ENCODE measurements at places on chromosomes 4 and X. TPM values are rescaled to one million over a fixed set of nuclear protein-coding genes. Genes with fewer than 3 reads are reported as not detected.

Gene CLCN3
- 38.0 TPM for total RNA-seq

DNA sequence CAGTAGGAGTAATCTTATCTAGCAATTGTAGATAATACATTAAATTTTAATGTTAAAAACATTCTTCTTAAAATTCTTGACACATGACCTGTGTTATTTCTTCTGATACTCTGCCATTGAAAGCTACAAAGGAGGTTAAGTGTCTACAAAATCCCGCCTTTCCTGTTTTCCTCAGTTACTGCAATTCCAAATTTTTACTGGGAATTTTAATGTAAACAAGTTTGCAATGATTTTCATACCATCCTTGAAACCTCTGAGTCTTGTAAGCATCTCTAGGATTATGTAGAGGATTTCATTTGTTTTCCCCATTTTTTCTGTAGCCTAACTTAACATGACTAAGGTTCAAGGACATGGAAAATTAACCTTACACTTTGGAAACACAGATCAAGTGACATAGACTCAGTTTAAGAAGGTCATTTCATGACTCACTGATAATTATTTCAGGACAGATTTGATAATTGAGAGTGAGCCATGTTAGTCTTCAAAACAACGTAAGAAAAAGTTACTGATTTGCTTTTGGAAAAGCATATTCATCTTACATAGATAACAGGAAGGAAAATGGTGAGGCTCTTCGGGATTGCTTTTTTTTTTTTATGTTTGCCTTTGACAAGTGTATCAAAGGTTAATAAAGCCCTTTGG lies 39.6 kb upstream of the PDLIM5 start:
- H3K36me3 ChIP-seq: no peaks in the 10 kb centered on the region
- no peak for DNase-seq
- peak overlapping the region; percentile 34 for H3K4me3 ChIP-seq
- peak overlapping the region; percentile 71 for H3K27ac ChIP-seq

GRCh38 chr4:169397762-169398161 lies 127.0 kb upstream of the SH3RF1 start:
- H3K27me3 ChIP-seq: no peaks in the 10 kb centered on the region
- no peak for DNase-seq
- peaks cover 19% of the 10 kb centered on the region for H3K4me1 ChIP-seq

DNA sequence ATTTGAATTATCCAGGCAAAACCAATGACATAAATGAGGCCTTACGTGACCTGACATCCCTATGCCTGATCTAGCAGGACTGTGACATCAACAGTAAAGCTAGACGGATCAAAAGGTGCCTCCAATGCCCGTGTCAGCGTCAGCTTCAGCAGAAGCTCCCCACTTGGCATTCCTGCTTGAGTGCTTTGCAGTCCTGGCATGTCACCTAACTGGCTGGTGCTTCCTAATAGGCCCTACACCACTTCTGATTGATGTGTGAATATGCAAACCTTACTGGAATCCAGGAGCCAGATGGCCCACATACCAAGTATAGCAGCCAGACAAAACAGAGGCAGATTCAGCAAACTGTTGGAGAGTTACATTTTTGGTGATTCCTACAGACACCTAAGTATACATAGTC lies 224.2 kb downstream of the DMD start:
- DNase-seq: no peak
- H3K27ac ChIP-seq: no peak overlapping the region
- H3K4me3 ChIP-seq: no peak overlapping the region
- H3K27me3 ChIP-seq: no peaks in the 10 kb centered on the region

GRCh38 chr4:25953740-25954139 lies 39.7 kb downstream of the SMIM20 start:
- no peak overlapping the region for H3K4me3 ChIP-seq
- H3K27ac ChIP-seq: no peak overlapping the region
- H3K27me3 ChIP-seq: peaks cover 53% of the 10 kb centered on the region
- H3K4me1 ChIP-seq: peaks cover 3% of the 10 kb centered on the region
- no peaks in the 10 kb centered on the region for H3K36me3 ChIP-seq
- DNase-seq: no peak

GRCh38 chrX:39613997-39614679 lies 483.6 kb downstream of the BCOR start:
- no peak overlapping the region for H3K4me3 ChIP-seq
- no peak for DNase-seq
- H3K36me3 ChIP-seq: no peaks in the 10 kb centered on the region
- peaks cover 60% of the 10 kb centered on the region for H3K27me3 ChIP-seq
- peaks cover 12% of the 10 kb centered on the region for H3K4me1 ChIP-seq

DNA sequence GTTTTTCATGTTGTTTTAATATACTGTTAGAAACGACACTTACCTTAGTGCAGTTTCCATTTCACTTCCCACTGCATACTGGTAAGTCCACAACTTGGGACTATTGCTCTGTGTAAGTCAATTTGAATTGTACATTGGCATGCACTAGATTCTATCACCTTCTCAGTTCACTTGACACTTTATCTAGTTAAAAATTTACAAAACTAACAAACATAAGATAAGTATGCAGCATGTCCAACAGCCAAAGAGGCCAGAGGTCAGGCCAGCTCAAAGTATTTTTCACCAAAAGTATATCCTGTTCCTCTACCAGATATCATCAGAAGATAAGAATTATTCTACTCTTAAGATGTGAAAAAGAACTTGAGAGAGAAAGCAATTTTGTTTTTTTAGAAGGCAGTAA lies 75.9 kb downstream of the QRFPR start:
- no peak overlapping the region for H3K27ac ChIP-seq
- no peaks in the 10 kb centered on the region for H3K4me1 ChIP-seq
- no peak for DNase-seq
- peaks cover 15% of the 10 kb centered on the region for H3K27me3 ChIP-seq
- H3K36me3 ChIP-seq: no peaks in the 10 kb centered on the region

DNA sequence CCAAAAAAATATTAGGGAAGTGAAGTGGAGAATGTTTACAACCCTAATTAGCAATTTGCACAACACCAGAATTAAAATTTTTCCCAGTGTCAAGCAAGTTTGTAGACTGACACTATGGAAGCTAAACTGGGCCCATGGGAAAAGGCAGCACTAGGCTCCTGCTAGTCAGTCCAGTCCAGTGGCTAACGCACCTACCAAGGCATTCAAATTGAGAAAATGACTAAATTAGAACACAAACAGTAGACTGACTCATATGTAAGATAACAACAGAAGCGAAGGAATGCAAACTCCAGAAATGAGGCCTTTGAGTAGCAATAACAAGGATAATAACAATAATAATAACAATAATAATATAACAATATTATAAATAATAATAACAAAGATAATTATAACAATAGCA lies 90.7 kb downstream of the GRIA3 start:
- DNase-seq: no peak
- no peak overlapping the region for H3K4me3 ChIP-seq
- no peaks in the 10 kb centered on the region for H3K36me3 ChIP-seq
- H3K27me3 ChIP-seq: no peaks in the 10 kb centered on the region
- no peak overlapping the region for H3K27ac ChIP-seq

GRCh38 chrX:97790850-97791249 lies 907.1 kb downstream of the RPA4 start:
- no peaks in the 10 kb centered on the region for H3K36me3 ChIP-seq
- no peaks in the 10 kb centered on the region for H3K4me1 ChIP-seq
- no peak for DNase-seq
- H3K27me3 ChIP-seq: no peaks in the 10 kb centered on the region

GRCh38 chr4:5996641-5997040 lies 21.6 kb downstream of the C4orf50 start:
- no peaks in the 10 kb centered on the region for H3K4me1 ChIP-seq
- peaks cover 22% of the 10 kb centered on the region for H3K27me3 ChIP-seq
- no peak overlapping the region for H3K27ac ChIP-seq
- no peaks in the 10 kb centered on the region for H3K36me3 ChIP-seq
- DNase-seq: no peak

GRCh38 chr4:156799121-156799589 lies 172.4 kb downstream of the PDGFC start:
- DNase-seq: no peak
- no peak overlapping the region for H3K4me3 ChIP-seq
- H3K36me3 ChIP-seq: no peaks in the 10 kb centered on the region
- H3K27ac ChIP-seq: peak overlapping the region; percentile 23
- H3K27me3 ChIP-seq: no peaks in the 10 kb centered on the region
- peaks cover 24% of the 10 kb centered on the region for H3K4me1 ChIP-seq

GRCh38 chr4:126799971-126800574 lies 832.7 kb upstream of the INTU start:
- no peaks in the 10 kb centered on the region for H3K36me3 ChIP-seq
- H3K27ac ChIP-seq: peak overlapping the region; percentile 77
- H3K4me3 ChIP-seq: no peak overlapping the region
- H3K27me3 ChIP-seq: no peaks in the 10 kb centered on the region
- H3K4me1 ChIP-seq: peaks cover 22% of the 10 kb centered on the region
- DNase-seq: no peak

Data from osteocyte (in vitro differentiated cells).